ENCODE measurements at places on chromosomes 12 and 14. TPM values are rescaled to one million over a fixed set of nuclear protein-coding genes. Genes with fewer than 3 reads are reported as not detected.

- no peak for DNase-seq
Observed at GRCh38 chr14:65962952-65963351, 523.2 kb upstream of the CCDC196 start.

DNA sequence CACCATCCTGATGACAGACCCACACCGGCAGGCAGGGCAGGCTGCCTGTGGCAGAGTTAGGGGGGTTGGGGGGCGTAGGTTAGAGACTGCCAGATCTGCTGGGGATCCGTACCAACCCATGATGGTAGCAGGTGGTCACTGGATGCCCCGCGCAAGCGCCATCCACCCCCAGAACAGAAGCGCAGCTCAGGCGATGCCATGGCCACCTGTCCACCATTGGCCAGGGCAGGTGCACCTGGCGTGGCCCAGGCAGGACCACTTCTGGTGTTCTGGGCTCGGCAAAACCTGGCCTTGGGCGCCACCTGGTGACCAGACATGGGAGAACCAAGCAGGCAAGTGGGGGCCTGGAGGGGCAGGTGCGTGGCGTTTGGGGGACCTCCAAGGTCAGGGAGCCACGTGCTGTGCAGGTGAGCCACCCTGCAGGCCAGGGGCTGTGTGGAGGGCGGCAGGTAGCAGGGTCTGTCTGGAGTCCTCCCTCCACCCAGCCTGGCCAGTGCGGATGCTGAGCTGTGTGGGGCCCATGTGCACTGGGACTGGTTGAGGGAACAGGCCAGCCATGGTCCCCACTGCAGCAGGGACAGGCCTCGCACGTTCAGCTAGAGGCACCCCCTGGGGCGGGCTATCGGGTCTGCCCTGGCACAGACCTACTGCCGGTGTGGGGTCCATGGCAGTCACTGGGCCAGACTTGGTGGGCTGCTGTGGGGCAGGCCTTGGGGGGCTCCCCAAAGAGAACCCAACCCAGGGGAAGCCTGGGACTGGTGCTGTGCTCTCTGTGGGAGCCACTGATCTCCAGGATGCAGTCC is 15.6 kb downstream of the BAG5 start:
- peak; percentile 82 for DNase-seq

GRCh38 chr14:32246751-32247150 is 43.7 kb upstream of the RNU6-8 start:
- no peak for DNase-seq

- DNase-seq, result no peak
Observed at GRCh38 chr14:22812744-22813143, 2.5 kb downstream of the SLC7A7 start.

DNA sequence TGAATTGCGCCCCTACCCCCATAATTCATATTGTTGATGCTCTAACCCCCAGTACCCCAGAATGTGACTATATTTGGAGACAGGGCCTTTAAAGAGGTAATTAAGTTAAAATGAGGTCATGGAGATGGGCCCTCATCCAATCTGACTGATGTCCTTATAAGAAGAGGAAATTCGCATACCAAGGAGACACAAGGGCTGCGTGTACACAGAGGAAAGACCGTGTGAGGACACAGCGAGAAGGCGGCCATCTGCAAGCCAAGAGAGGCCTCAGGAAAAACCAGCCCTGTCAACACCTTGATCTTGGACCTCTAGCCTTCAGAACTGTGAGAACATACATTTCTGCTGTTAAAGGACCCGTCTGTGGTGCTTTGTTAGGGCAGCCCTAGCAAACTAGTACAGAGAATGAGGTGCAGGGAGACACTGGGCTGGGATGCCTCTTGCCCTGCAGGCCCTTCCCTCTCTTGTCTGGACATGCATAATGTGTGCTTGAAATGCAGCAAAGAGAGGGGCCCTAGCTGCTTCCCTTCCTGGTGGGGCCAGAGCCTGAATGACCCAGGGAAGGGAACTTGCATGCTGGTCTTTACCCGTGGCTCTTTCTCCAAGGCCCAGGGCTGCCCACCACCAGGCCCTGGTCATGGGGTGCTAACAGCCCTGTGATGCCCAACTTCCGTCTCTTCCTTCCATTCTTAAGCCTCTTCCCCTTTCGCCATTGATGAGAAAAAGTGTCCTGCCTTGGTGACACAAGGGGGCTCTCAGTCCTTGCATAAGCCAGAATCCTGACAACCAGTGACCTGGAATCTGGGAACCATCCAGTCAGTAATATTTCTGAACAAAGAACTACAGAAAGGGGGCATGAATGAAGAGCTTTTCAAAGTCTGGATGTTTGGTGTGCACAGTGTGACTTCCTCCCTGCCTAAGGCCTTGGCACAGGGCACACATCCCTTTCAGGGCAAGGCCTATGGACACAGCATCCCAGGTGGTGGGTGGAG is 50.0 kb upstream of the GPATCH2L start:
- DNase-seq, result no peak

GRCh38 chr12:63495974-63496373 is 172.3 kb downstream of the DPY19L2 start:
- no peak for DNase-seq

GRCh38 chr12:131132118-131132892 is 178.6 kb downstream of the ADGRD1 start:
- DNase-seq, result peak; percentile 54

GRCh38 chr14:59788176-59788575 is 82.4 kb downstream of the RTN1 start:
- no peak for DNase-seq

Gene CLEC1B
- total RNA-seq, result 8.0 TPM

Gene RNFT2
- total RNA-seq, result 0.95 TPM

DNA sequence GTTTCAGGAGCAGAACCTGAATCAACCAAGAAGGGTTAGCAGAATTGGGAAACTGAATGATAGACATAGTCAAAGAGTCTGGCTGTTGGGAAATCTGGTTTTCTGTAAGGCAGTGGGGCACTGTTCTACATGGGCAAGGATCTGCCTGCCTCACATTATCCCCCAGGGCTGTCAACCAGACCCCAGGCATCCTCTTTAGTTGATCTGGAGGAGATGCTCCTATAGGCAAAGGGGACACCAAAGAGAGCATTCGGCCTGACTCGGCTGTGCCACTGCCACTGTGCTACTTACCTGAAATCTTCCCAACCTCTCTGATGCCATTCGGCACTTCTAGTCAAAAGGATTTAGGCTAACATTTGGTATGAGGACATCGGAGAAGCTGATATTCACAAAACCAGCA is 4.1 kb downstream of the ISCU start:
- no peak for DNase-seq
